WERI-Rb-1 (cell line): ENCODE measurements at places on chromosomes 12 and 14.

DNA sequence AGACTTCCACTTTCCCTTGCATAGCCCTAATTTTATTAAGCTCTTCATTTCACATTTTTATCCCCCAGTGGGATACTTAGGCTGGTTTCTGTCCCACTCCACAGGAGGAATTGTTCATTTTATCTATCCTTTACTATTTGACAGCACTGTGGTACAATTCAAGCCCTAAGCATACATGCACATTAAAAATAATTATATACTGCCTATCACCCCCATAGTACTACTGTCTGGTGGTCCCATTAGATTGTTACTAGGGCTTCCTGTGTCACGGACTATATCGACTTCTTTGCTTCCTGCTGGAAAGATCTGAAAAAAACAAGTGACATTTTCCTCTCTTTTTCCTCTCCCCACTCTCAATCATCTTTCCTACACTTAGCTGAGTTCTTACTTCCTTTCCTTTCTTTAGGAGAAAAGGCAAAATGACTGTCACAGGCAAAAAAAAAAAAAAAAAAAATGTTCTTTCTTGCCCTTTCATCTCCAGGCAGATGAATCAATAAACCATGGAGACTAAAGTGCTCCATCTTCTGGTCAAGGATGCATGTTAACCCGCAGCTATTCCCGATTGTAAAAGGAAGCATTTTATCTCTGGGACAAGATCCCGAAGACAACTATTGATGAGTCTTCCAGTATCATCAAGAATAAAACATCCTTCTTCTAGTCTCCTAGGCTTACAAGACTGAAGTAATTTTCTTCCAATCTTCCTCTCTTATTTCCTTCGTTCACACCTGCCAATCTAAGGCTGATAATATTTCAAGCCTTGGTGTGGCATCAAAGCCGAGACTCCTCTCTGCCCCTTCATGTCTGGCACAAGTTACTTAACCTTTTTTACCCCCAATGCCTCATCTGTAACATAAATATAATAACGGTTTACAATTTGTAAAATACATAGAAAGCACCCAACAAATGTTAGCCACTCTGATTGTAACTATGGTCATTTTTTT, 94.4 kb upstream of the PLEKHG7 start:
- DNase-seq, result no peak

DNA sequence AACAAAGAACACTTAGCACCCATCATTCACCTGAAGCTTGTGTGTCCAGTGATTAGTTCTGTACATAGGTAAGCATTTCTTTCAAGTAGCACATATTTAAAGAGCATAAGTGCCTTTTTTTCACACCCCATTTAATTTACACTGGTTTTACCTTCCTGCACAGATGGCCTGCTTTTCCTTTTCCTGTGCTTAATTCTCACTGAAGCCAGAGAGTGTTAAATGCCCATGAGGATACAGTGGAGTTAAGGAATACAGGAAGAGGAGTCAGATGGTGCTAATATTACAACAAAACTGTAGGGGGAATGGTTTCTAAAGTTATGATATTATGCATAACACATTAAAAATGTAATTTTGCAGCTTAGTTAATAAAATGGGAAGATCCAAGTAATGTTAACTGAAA, 31.0 kb upstream of the SLC38A1 start:
- DNase-seq, result no peak

- no peak for DNase-seq
Observed at GRCh38 chr14:90290337-90291011, 34.1 kb downstream of the PSMC1 start.

- no peak for DNase-seq
Observed at GRCh38 chr12:7966563-7966962, 30.6 kb upstream of the SLC2A3 start.

GRCh38 chr14:100663761-100664052, 63.0 kb upstream of the DLK1 start:
- no peak for DNase-seq

DNA sequence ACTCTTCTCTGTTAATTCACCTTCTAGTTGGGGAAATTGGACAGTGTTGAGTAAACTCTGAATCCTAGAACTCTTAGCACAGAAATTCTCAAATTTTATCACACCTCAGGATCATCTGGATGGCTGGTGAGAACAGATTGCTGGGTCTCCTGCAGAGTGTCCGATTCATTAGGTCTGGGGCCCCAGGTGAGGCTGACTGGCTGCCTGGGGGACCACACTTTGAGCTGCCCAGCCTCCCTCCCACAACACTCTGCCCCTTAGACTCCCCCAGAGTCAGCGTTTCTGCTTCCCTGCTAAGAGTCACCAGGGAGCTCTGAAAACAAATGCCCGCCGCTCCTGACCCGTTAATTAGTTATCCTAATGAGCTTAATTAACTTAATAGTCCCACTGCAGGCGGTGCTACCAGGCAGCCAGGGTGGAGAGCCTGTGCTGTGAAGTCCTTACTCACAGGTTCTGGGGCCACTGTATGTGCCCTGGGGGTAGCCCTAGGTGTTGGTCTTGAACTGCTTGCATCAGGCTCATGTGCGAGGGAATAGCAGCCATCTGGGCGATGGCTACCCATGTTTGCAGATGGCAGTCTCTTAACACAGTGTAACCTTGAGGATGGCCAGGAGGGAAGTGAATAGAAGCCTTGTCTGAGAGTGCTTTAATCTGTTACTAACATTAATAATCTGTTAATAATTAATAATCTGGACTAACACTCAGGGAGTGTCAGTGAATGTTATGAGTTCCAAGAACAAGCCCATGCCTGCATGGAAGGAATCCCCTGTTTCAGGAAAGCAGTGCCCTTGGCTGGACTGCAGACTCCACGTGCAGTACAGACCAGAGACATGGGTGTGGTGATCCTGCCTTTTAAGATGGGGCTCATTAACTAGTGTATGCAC, 35.6 kb downstream of the AACS start:
- no peak for DNase-seq

DNA sequence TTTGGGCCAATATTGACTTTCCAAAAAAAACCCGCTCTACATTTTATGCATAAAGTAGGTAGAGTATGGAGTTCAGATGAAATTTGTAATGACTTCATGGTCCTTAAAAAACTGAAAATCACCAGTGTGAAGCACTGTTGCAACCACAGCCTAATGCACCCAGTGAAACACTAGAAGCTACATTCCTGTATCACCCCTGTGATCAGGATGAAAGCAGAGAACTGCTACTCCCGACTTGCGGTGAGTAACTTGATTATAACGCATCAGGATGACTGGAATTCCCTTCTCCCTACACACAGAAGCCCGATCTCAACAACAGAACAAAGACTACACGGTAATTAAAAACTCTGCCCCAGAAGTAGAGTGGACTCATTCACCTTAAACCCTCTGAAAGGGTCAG, 33.8 kb downstream of the SPTB start:
- no peak for DNase-seq

DNA sequence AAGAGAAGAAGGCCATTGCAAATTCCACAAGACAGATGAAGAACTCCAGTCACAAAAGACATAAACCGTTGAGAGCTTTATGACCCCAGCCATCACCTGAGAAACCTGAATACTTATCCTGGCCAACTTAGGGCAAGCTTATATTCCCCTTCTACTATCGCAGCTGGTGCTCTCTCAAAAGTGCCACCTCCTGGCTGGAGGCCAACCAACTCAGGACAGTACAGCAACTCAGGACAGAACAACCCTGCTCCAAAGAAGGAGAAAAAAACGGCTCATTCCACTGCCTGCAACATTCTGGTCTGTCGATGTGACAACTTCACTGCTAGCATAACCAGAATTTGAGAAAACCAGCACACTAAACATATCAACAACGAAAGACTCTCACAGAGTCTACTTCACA, 9.7 kb upstream of the KRT6B start:
- no peak for DNase-seq

GRCh38 chr12:119686355-119686754, 18.4 kb downstream of the PRKAB1 start:
- DNase-seq, result no peak

DNA sequence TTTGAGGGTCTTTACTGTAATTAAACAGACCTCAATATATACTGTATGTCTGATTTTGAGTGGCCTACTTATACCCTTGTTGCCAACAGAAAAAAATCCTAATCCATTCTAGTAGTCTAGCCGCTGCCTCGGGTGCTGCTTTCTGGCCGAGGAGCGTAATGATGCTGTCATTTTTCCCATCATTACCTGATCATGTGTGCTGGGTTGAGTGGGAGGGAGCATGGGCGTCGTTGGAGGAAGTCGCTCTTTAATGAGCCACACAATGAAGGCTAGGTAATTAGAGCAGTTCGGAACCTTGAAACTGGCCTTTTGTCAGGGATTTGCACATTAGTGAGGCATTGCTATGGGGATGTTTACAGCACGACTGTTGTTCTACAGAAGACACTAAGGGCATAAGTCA, 76.1 kb upstream of the RFX4 start:
- no peak for DNase-seq

DNA sequence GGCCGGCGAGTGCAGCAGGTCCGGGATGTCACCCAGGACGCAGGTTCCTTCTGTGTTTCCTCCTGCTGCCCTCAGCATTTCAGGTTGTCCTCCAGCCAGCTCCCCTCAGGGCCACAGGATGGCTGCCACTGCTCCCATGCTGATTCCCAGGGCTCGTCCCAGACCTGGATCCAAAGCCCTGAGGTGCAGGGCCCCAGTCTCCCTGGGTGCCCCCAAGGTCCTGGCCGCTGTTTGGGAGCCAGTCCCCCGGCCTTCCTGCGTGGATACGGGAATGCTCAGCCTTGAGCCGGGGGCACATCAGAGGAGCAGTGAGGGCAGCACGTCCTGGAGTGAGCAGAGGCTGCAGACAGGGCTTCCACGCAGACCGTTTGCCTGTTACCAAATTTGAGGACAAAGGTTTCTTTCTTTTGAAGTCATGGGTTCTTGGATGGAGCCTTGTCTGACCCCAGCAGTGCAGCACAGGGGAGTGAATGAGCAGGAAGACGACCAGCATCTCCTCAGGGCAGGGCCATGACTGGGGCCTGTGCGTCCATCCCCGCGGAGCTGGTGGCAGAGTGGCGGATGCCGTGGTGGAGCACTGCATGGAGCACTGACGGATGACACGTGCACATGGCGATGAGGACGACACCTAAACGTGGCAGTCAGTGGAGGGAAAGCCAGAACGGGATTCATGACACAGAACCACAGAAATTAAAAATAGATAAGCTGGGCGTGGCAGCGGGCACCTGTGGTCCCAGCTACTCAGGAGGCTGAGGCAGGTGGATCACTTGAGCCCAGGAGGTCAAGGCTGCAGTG, 12.5 kb upstream of the CACNA2D4 start:
- DNase-seq, result no peak

GRCh38 chr14:23512156-23512555, 39.4 kb downstream of the ZFHX2 start:
- DNase-seq, result no peak

GRCh38 chr12:104938371-104938770, 19.7 kb downstream of the SLC41A2 start:
- no peak for DNase-seq

DNA sequence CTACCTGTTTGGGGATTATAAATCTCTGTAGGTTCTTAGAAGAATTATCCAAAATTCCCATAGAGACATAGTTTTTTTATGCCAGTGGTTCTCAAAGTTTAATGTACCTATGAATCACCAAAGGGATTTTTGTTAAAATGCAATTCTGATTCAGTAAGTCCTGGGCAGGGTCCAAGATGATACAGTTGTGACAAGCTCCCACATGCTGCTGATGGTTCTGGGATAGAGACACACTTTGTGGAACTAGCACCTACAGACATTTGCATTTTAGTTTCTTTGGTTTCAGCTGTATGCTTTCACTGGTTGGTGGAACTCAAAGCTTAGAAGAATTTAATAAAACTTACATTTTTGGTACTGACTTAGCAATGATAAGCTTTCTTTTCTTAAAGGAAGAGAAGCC, 80.4 kb downstream of the PTCSC3 start:
- no peak for DNase-seq

DNA sequence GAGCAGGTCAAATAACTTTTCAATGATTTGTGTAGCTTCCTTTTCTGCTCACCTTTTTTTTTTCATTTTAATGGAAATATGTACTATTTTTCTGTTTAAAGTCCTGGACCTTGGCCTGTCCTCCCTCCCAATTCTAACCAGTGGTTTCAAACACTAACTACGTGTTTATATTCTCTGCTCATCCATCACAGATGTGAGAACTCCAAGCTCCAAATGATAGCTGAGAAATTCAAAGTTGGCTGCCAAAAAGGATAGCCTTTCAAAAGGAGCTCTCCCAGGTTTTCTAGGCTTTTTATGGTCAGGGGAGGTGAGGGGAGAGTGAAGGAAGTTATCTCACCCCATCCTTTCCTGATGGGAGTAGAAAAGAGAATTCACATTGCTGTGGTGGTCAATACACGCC, 486.0 kb upstream of the TBX3 start:
- DNase-seq, result no peak

- DNase-seq, result no peak
Observed at GRCh38 chr12:52899338-52900035, 5.4 kb downstream of the KRT8 start.

DNA sequence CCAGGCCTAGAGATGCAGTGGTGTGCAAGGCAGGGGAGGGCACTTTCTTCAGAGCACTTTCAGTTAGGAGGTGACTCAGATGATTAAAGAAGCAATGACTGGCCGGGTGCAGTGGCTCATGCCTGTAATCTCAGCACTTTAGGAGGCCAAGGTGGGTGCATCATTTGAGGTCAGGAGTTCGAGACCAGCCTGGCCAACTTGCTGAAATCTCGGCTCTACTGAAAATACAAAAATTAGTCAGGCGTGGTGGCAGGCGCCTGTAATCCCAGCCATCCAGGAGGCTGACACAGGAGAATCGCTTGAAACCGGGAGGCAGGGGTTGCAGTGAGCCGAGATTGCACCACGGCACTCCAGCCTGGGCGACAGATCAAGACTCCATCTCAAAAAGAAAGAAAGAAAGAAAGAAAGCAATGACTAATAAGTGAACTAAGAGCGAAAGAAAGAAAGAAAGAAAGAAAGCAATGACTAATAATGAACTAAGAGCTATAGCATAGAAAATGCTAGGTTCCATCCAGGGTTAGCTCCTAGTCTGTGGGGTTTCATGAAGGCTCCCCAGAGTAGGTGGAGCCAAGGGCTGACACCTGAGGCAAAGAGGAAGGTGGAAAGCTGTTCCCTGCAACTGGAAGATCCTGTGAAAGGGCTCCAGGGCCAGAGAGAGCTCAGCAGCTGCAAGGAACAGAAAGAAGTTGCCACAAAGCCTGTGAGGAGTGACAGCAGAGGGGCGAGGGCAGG, 334.5 kb downstream of the CACNA1C start:
- no peak for DNase-seq

DNA sequence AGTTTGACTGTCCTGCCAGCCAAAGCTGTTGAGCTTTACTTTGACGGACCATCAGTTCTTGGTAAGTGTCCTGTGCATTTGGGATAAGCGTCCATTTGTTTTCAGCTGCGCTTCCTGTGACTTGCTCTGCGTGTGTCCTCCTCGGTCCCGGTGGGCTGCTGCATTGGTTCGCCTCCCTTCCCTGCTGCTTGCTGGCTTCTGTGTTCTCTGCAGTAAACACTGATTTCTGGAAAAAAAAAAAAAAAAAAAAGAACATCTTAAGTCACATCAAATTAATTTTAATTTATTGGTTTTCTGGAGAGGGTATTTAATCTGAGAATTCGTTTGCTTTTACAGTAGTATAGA, 264.1 kb downstream of the SEC23A start:
- no peak for DNase-seq

- DNase-seq, result no peak
Observed at GRCh38 chr12:29343022-29343799, 37.8 kb downstream of the ERGIC2 start.

- no peak for DNase-seq
Observed at GRCh38 chr14:84937449-84937848, 592.5 kb upstream of the FLRT2 start.

GRCh38 chr14:55911776-55912175, 206.4 kb upstream of the PELI2 start:
- no peak for DNase-seq

- no peak for DNase-seq
Observed at GRCh38 chr12:67315661-67316060, 46.5 kb downstream of the CAND1 start.
